AG04449 (cell line): ENCODE measurements at places on chromosomes 11 and 22.
A peak's percentile ranks its signal among the peaks of the same experiment; 100 is the strongest.

- DNase-seq, result no peak
These were observed 133.8 kb downstream of the BRD1 start for GRCh38 chr22:49693848-49694247.

GRCh38 chr11:73270016-73270854 is 1.9 kb upstream of the P2RY6 start:
- DNase-seq, result no peak

DNA sequence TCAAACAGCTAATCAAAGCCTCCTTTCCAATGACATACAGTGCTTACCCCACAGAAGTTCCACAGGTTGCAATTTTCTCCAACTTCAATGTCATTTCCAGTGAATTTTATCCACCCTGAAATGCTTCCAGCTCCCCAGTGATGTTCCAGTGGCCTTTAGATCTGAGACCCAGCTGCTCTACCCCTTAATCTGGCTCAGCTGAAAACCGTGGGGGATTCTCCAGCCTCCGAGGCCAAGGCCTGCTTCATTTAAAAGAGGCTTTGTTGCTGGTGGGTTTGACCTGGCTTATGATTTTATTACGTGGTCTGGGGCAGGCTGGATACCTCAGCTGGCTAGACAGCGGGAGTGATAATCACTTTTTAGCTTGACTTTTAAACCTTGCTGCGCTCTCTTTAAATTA is 10.9 kb downstream of the HEPHL1 start:
- DNase-seq, result no peak

DNA sequence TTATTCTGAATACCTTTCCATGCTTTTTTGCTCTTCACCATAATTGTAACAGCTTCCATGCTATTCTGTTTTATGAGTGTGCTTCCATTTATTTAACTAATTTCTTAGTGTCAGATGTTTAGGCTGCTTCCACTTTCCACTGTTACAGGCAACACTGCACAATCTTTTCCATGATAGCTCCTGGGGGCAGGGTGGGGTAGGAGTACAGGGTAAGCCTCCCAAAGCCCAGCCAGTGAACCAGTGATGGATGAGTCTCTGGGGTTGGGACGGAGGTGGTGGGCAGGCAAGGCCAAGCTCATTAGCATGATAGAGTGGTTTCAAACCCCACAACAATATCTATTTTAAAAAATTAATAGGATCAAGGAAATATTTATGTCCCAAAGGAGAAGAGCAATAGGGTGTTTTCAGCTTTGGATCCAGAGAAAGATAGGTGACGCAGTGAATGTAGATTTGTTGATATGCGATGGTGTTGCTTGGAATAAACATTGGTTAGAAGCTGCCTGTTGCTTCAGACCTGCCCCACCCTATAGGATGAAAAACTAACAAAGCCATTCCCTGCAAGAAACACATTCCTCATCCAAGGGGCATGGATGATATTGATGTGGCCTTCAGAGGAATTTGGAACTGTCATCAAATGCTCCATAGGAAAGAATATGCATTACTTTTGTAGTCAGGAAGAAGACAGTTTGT is 17.1 kb upstream of the ELF5 start:
- DNase-seq, result no peak

- peak; percentile 63 for DNase-seq
These were observed 86.2 kb downstream of the RPL27A start for GRCh38 chr11:8768625-8769333.

DNA sequence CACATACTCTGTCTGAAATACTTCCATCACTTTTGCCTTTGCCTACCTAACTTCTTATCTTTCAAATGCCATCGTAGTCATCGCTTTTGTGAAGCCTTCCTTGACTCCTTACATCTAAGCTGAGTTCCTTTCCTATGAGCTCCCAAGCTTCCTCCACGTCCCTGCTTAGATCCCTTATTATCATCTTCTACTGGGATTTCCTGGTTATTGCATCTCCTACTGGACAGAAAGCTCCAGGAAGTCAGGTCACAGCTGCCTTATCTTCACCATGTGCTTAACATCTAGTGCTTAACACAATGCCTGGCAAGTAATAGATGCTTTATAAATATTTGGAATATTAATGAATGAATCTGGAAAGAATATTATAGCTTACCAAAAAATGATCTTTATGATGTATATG is 5.9 kb downstream of the YPEL4 start:
- DNase-seq, result no peak

DNA sequence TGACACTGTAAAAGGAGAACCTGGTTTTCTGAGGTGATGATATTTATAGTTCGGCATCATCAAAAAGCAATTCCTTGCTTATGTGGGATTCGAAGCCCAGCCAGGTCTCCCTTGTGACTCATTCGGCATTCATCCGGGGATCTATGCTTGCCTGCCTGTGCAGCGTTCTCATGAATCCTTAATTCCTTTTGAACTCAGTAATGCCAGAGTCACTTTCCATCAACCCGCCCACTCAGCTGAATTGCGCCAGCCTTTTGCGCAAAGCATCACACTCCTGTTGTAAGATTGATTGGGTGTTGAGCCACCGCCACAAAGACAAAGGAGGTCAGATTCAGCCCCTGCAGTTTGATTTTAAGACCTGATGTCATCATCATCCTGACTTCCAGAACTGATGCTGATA is 128.6 kb downstream of the SLC17A6 start:
- DNase-seq, result peak; percentile 29

- DNase-seq, result no peak
These were observed 12.4 kb downstream of the C11orf21 start for GRCh38 chr11:2289350-2289749.

GRCh38 chr11:66335531-66336233 is 552 bp downstream of the RIN1 start:
- DNase-seq, result no peak

DNA sequence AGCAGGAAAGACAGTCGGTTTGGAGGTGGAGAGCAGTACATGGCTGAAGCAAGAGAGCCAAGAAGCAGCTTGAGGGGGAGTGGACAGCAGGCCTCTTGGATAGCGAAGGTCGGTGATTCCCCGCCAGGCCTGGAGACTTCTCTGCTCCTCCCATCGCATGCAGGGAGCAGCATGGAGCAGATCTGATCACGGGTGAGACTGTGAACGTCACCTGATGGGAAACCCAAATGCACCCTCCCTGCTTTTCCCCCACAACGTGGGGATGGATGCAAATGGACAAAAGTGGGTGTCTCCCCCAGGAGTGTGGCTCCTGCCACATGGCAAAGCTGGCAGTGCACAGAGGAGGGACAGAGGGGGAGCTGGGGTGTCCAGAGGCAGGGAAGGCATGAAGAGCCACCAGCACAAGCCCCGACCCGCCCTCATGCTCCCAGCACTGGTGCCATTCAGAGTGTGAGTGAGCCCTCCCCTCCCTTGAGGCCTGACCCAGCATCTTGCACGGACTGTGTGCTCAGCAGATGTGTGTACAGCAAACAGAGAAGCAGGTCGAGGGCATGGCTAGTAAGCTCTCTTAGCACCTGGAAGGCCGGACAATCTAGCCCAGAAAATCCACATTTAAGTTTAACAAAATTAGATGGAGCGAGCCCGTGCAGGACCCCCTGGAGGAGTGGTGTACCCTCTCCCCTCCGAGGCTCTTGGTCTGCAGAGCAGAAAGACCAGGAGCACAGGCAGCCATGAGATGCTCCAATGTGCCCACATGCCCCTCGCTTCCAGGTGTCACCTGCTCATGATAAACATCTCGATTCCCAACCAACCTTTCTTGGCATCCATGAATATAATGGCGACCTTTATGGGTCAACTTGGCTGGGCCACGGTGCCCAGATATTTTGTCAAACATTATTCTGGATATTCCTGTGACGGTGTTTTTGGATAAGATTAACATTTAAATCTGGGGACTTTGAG is 661.7 kb downstream of the TBC1D22A start:
- no peak for DNase-seq

GRCh38 chr11:115939731-115940421 is 435.7 kb upstream of the CADM1 start:
- DNase-seq, result no peak

DNA sequence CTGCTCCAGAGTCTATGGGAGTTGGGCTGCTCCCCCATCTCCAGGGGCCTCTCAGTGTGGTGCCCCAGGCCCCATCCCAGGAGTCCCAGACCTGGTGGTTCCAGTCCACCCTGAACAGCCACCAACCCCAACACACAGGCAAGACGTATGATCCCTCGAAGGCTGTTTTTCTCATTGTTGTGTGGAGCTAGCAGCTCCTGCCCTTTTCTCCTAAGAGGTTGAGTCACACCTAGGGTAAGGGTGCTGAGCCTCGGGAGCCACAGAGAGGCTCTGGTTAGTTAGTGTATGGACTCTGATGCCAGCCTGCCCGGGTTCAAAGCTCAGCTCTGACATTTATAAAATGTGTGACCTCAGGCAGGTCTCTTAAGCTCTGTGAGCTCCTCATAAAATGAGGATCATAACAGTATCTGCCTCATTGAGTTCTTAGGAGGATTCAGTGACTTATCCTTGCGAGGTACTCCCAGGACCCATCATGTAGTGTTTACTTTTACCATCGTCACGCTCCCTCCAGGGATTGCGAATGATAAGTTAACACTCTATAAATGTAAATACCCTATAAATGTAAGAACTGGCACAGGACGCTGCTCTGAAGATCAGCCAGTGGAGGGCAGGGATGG is 47.2 kb downstream of the FBLN1 start:
- no peak for DNase-seq

DNA sequence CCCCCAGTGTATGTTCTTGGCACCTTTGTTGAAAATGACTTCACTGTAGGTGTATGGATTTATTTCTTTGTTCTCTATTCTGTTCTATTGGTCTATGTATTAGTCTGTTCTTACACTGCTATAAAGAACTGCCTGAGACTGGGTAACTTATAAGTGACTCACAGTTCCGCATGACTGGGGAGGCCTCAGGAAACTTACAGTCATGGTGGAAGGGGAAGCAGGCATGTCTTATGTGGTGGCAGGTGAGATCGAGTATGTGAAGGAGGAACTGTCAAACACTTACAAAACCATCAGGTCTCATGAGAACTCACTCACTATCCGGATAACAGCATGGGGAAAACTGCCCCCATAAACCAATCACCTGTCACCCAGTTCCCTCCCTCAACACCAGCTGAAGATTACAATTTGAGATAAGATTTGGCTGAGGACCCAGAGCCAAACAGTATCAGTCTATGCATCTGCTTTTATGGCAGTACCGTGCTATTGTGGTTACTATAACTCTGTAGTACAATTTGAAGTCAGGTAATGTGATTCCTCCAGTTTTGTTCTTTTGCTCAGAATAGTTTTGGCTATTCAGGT is 836.2 kb downstream of the DLG2 start:
- no peak for DNase-seq

- no peak for DNase-seq
These were observed 65.2 kb downstream of the ARFGAP3 start for GRCh38 chr22:42791721-42792452.

- DNase-seq, result no peak
These were observed 35.2 kb downstream of the PPP2R1B start for GRCh38 chr11:111730871-111731591.

- DNase-seq, result no peak
These were observed 138.1 kb downstream of the MAML2 start for GRCh38 chr11:96204721-96205459.

GRCh38 chr11:28464252-28464867 is 356.2 kb downstream of the METTL15 start:
- no peak for DNase-seq

DNA sequence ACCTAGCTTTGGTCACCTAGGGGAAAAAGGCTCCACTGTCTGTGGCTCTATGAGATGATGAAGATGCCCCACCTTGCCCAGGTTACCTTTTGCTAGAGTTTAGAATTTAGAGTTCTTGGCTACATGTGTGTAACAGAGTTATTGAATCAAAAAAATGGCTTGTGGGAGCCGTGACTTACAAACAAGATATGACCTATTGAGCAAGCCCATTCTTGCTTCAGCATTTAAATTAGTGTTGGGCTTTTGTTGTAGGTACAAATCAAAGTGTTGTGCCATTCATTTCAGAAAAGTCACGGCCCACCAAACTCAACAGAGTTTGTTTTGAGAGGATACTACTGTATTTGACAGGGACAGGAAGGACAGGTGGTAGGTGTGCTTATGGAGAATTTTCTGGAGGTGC is 768.8 kb downstream of the NTM start:
- DNase-seq, result no peak

- DNase-seq, result no peak
These were observed 267.3 kb upstream of the MPPED2 start for GRCh38 chr11:30853439-30853838.

- no peak for DNase-seq
These were observed 51.7 kb downstream of the CHRDL2 start for GRCh38 chr11:74679513-74679865.

GRCh38 chr22:49751318-49751965 is 76.2 kb downstream of the BRD1 start:
- DNase-seq, result no peak

GRCh38 chr11:33039274-33040032 is at the start of gene TCP11L1:
Gene TCP11L1 (plus strand): TSS chr11:33039572. CDS start chr11:33043774, 4,202 bp downstream.
- DNase-seq, result peak; percentile 52

GRCh38 chr11:118663902-118664301 is 15.5 kb downstream of the TREH start:
- DNase-seq, result no peak

- no peak for DNase-seq
These were observed 220.6 kb downstream of the NAV2 start for GRCh38 chr11:19933132-19933735.

DNA sequence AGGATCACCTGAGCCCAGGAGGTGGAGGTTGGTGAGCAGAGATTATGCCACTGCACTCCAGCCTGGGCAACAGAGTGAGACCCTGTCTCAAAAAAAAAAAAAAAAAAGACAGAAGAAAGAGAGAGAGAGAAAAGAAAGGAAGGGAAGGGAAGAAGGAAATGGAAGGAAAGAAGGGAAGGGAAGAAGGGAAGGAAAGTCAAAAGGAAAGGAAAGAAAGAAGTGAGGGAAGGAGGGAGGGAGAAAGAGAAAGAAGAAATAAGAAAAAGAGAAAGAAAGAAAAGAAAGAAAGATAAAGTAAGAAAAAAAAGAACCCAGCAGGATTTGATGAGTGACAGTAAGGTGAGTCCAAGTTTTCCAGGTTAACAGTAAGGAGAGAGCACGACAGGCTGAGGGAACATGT is 19.6 kb downstream of the WBP2NL start:
- DNase-seq, result no peak

DNA sequence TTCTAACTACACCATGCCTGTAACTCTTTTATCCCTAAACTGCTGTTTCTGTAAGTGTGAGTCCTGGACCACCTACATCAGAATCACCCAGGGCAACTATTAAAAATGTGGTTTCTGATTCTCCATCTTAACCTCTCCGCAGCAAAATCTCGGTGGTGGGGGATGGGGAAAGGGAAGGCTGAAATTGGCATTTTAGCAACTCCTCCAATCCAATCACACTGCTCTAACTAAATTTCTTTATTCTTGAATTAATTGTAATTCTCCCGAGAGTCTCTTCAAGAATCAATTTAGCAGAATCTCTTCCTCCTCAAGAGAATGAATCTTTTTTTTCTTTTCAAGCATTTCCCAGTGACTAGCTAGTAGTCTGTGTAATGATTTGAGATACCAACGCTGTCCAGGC is 36.2 kb downstream of the SEZ6L start:
- no peak for DNase-seq

- DNase-seq, result no peak
These were observed 1.3 kb downstream of the DENND5A start for GRCh38 chr11:9263840-9264315.

DNA sequence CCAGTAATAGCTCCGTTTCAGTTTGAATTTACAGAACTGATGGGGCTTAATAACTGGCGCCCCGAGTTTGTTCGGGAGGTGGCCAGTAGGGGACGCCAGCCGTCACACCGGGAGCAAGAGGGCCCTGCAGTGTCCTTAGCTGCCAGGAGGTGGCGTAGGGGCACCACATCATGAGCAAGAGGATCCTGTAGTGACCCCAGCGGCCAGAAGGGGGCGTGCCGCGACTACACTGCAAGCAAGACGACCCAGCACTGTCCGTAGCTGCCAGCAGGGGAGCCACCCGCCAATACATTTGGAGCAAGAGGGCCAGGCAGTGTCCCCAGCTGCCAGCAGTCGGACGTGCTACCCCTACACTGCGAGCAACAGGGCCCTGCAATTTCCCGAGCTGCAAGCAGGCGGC is 663.7 kb upstream of the B3GAT1 start:
- DNase-seq, result no peak
